ENCODE measurements at places on chromosomes 5 and 9. TPM values are rescaled to one million over a fixed set of nuclear protein-coding genes. Genes with fewer than 3 reads are reported as not detected.
A peak's percentile ranks its signal among the peaks of the same experiment; 100 is the strongest.

GRCh38 chr9:85030316-85030715, 360.8 kb downstream of the NTRK2 start:
- no peak for DNase-seq

DNA sequence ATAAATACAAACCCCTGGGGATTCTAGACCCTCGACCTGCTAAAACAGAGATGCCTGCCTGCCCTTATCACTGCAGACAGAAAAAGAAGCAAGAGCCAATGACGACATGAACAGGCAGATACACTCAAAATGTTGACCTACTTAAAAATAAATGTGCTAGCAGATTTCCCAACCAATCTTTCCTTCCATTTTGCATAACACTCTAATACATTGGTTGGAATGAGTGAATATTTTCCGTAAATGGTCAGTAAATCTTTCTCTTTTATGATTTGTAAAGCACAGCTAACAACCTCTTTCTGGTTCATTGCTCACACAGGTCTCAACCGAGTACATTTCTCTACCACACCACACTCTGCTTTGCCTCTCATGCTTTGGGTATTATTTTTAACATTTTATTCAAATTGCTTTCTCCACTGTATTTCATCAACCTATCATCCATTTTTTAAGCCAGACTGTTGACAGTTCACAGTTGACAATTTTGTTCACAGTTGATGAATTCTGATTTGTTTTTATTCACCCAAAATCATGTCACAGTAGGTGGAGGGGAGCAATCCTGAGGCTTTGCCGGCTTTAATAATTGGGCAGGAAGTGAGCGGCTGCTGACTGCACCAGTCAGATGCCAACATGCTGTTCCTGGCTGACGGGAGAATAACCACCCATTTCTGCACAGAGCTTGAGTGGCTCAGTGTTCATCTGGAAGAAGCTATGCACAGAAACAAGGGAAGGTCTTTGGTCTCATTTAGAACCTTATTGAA, 426.6 kb downstream of the SPOCK1 start:
- no peak for DNase-seq

DNA sequence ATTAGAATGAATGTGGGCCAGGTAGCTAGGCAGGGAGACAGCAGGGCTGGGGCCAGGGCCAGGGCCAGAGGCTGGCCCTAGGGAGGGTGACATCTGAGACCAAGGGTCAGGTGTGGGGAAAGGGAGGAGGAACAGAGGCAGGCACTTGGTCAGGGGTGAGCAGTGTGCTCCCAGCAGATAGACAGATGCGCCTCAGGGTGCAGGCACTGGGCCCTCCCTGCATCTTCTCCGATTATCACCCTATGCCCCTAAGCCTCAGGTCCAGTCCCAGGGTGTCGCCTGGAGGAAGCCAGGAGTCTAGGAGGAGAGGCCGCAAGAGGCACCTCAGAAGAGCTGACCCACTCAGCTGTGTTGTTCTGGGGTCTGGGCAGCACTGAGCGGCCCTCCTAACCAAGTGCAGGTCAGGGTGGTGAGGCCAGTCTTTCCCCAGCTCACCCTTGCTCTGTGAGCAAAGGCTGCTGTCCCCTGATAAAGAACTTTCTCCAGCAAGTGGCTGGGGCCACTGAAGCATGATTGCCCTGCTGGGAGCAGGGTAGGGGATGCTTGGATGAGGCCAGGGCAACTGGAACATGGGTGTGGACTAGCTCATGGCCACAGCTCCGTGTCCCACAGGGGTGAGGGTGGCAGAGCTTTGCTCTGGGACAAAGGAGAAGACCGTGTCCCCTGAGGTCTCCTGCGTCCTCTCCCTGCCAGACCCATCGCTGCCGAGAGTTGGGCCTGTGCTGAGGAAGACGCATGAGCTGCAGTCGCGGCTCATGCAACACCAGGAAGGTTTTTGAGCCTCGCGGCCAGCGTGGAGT, 2.1 kb upstream of the RASGEF1C start:
- no peak for DNase-seq

DNA sequence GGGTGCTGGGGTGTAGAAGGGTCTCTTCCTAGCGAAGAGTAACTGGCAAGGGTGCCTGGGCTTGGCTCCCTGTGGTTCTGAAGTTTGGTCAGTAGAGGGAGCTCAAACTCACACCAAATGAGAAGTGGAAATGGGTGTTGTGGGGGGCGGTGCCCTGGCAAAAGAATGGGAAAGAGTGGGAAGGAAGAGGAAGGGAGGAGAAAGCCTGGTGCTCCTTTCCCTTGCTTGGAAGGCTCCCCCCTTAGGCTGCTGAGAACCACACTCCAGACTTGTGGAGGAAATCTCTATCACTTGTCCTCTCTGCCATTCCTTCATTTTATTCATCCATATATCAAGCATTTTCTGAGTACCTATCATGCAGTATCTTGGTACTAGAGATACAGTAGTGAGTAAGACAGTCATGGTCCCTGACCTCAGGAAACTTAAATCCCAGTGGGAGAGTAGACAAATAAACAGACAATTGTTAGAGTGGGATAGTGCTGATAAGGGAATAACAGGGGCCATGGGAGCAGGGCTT, 13.0 kb downstream of the SLC4A9 start:
- DNase-seq: peak; percentile 90

DNA sequence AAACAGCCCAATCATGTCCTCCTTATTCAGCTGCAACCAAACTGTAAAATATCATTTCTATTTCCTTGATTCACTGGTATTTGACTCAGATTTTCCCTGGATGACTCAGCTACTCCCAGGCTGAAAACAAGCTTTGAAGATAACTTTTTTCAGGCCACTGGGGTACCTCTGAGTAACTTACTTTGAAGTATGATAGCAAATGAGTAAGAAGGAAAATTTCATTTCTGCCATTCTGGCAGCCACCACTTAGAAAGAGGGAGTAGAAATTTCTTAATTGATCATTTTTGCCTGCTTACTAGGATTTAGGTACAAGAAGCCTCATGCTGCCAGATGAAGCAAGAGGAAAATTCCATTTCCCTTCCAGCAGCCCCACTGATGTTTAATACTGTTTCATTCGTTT, 247.4 kb downstream of the PRELID2 start:
- DNase-seq: no peak

GRCh38 chr5:4862500-4862899, 277.6 kb upstream of the ADAMTS16 start:
- peak; percentile 73 for DNase-seq

DNA sequence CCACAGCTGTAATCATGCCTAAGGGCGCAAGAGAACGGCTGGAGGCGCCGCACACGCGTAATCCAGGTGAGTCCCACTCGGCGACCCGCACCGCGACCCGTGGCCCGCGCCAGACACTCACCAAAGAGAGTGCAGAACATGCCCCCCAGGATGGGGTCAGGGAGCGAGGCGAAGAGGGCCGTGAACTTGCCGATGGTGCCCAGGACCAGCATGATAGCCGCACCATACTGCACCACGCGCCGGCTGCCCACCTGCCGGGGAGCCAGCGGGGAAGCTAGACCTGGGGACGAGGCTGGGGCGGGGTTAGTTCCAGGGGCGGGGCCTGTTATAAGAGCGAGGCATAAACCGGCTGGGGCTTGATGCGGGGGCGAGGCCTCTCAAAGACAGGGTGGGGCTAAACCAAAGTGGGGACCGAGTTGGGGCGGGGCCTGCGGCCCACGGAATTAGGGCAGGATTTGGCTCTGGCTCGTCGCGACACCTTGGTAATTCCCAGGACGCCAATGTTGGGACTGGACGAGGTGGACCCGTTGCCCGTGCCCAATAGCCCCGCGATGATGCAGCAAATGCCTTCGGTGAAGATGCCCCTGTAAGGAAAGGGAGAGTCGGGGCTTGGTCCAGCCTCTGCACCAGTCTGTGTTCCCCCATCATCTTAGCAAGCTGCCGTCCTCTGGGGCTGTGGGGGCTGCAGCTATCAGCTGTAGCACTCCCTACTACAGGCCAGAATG, 4.8 kb downstream of the SLC23A1 start:
- no peak for DNase-seq

DNA sequence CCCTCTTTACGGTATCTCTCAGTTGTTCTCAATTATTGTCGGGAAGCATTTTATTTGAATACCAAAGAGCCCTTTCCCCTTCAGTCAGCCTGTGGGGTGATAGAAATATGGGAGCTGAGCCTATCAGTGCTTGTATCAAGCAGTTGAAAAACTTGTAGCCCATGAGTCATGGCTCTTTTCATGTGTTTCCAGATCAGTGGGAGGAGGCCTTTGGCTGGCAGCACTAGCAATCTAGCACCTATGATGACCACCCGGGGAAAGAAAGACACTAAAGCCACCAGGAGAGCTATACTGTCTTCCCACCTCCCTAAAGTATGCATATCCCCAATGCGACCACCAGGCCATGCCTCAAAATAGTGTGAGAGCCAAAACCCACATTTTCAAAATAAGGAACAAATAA, 696.9 kb upstream of the C9orf72 start:
- no peak for DNase-seq

- no peak for DNase-seq
These were observed 369.8 kb downstream of the TMEM232 start for GRCh38 chr5:110356677-110357076.

- no peak for DNase-seq
These were observed 102.7 kb upstream of the MVB12B start for GRCh38 chr9:126223798-126224531.

DNA sequence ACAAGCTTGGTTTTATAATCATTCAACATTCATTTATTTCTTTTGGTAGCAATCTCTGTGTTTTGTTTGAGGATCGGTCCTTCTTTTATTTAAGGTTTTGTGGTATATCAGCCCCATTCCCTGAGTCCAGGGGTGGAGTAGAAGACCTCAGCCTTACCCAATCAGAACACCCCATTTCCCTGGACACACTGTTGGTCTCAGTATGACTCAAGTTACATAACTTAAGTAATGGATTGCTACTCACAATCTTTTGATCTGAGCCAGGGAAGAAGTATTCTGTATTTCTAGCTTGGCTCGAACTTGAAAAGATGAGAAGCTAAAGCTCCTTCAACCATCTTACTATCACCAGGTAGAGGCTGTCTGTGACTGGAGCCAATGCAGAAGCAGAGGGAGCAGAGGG, 175.2 kb upstream of the HAPLN1 start:
- no peak for DNase-seq

GRCh38 chr5:132020568-132021339, 9.3 kb upstream of the ACSL6 start:
- no peak for DNase-seq

GRCh38 chr9:7196467-7196866, 438.7 kb downstream of the KDM4C start:
- DNase-seq: no peak

DNA sequence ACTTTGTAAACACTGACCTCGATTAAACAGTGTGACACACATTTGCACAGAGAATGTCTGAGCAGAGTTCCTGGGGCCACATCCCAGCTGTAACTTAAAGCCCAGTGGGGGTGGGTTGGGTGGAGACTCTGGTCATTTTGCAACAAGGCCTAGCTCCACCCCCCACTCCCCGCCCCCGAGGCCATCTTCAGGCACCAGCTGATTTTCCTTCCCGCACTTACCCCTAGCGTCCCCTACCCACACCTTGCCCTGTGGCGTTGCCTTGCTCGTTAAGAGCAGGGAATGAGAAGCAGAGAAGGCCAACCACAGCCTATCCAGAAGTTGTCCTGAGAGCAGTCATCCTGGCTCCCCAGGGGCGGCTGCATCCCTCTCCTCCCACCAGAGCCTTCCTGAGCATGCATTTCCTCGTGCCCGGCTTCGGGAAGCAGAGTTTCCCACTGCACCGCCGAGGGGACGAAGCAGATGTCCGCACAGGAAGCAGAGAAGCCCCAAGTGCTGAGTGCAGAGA, 101.7 kb upstream of the SARDH start:
- DNase-seq: peak; percentile 82

- DNase-seq: no peak
These were observed 65.4 kb upstream of the KLF9 start for GRCh38 chr9:70479880-70480291.

DNA sequence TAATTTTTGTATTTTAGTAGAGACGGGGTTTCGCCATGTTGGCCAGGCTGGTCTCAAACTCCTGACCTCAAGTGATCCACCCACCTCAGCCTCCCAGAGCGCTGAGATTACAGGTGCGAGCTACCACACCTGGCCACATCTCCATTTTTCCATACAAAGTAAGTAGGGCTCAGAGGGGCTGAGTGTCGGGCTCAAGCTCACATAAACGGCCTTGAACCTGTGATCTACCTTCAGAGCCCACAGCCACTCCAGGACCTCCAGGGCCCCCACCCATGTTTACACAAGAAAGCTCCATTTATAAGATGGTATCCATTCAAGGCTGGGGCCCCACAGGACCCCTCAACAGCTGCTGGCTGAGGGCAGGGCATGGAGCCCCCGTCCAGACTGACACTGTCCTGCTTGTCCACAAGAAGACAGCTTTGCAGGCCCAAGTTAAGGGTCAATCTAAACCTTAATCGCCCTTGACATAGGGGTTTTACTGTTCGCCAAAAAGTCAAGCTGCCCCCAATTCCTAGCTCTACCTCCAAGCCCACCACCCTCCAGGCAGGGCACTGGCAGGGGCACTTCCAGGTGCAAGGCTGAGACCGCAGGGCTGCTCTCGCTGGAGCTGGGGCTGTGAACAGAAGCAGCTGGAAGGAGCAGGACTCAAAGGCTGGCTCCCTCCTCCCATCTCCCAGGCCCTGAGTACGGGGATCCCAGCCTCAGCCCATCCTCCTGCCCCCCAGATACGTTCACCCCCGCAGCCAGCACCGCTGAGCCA, 18.9 kb downstream of the FAM78A start:
- no peak for DNase-seq

DNA sequence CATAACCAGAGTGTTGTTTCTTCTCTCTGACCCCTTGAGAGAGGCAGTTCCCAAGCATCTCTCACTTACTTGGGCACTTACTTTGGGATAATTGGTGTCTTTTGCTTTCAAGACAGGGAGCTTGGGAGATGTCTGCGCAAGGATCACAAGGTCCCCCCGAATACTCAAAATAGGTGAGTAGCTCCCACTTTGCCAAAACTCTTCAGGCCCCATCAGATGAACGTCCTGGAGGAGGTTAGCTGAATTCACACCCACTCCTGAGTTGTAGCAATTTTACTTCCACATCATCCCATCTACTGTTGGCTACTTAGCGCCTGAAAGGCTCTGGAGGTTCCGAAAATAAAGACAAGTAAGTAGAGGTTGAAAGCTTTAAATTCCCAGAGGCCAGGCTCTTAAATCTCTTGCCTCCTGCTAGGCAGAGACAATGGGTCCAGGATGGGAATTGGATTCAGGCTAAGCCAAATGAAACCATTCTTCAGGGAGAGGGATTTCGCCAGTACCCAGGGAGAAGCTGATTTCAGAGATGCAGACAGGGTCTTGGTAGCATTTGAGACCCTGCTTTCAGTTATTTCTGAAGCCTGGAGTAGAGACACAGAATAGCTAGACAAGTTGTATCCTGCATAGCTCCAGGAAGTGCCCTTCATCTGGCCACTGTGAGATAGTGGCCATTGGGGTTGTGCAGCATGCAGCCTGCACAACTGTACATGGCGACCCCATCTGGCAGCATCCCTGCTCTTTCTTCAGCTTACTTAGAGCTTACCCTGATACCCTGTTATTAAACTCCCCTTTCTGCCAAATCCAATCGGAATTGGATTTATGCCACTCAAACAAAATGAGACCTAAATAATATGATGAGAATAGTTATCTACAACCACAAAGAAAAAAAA, 60.1 kb downstream of the BOD1 start:
- no peak for DNase-seq

PCDHB10 gene
- 0.73 TPM for polyA plus RNA-seq

INSYN2B gene
- polyA plus RNA-seq: not detected

SV2C gene
- not detected for polyA plus RNA-seq

DNM1 gene
- polyA plus RNA-seq: 7.3 TPM

BHMT2 gene
- 230 TPM for polyA plus RNA-seq

ANKRD18B gene
- not detected for polyA plus RNA-seq

All from kidney (tissue), 22 donors.